ENCODE measurements at places on chromosomes 2 and 18.

- DNase-seq = no peak
Measured at GRCh38 chr18:70627182-70627802, 338.4 kb downstream of the SOCS6 start.

DNA sequence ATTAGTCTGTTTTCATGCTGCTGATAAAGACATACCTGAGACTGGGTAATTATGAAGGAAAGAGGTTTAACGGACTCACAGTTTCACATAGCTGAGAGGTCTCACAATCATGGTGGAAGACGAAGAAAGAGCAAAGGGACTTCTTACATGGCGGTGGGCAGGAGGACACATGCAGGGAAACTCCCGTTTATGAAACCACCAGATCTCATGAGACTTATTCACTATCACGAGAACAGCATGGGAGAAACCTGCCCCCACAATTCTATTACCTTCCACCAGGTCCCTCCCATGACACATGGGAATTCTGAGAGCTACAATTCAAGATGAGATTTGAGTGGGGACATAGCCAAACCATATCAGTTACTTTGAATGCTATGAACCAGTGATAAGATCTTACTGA, 44.1 kb downstream of the SCTR start:
- no peak for DNase-seq

GRCh38 chr2:136443661-136444060, 321.7 kb upstream of the THSD7B start:
- no peak for DNase-seq

DNA sequence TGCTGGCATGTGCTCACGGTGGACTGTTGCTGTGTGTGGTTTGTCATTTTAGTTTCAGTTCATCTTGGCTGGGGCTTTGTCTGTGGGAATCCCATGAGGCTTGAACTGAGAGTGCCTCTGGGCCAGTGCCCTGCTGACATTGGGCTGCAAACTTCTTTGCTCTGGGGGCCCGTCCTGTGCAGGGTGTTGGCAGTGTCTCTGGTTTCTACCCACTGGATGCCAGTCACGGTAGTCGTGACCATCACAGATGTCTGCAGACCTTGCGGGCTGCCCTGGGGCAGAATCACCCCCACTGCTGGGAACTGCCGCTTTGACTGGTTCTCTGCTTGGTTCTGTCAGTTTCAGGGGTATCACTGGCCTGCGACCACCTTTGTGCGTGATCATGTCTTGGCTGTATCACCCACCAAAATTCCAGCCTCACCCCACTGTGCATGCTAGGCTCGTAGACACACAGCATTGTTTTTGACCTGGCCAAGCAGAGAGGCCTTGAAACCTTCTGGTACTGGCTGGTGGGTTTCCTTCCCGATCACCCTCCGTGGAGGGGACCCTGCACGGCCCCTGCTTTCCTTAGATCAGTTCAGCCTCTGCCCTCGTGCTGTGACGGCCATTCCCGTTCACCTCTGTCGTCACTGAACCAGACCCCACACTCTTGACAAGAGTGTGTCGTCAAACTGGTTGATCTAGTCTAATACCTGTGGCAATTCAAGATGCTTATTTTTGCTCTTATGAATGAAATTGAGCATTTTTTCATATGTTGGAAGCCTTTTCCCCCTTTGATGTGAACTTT, 57.6 kb downstream of the KCNG2 start:
- DNase-seq = no peak

DNA sequence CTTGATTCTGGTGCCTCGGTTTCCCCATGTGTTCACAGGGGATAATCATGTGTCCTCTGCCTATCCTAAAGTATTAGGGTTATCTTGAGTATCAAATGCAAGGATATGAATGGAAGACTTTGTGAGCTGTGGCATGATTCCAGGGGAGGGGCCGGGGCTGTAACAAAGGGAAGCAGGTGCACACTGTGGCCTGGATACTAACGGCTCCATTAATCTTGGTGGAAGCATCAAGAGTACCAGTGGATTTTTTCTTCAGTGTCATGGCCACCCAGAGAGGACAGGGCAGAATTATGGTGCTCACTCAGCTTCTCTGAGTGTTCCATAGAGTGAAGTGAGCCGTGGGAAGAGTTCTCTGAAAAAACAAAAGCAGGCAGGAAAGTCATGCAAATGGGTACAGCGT, 320.1 kb downstream of the ALK start:
- no peak for DNase-seq

- DNase-seq = no peak
Measured at GRCh38 chr2:184860744-184861143, 262.4 kb downstream of the ZNF804A start.

Data from stimulated activated CD8-positive, alpha-beta memory T cell treated with anti-CD3 and anti-CD28 coated beads, Interleukin-15, amount 100 ng/mL, for 24 hours (primary cell).